Fibroblast of skin of scalp (primary cell): ENCODE measurements at places on chromosomes 2 and 18.

- DNase-seq: no peak
Measured at GRCh38 chr2:217775920-217776503, 226.8 kb downstream of the TNS1 start.

GRCh38 chr2:160261732-160262131, 61.7 kb upstream of the ITGB6 start:
- no peak for DNase-seq

DNA sequence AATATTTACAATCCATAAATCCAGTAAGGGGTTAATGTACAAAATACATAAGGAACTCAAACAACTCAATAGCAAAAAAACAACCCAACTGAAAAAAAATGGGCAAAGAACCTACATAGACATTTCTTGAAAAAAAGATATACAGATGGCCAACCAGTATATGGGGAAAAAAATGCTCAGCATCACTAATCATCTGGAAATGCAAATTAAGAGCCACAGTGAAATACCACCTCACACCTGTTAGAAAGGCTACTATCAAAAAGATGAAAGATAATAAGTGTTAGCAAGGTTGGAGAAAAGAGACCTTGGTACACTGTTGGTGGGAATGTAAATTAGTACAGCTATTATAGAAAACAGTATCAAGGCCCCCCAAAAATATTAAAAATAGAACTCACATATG, 14.6 kb downstream of the AP1S3 start:
- no peak for DNase-seq

- no peak for DNase-seq
Measured at GRCh38 chr18:14922965-14923565, 175.1 kb downstream of the ANKRD30B start.

DNA sequence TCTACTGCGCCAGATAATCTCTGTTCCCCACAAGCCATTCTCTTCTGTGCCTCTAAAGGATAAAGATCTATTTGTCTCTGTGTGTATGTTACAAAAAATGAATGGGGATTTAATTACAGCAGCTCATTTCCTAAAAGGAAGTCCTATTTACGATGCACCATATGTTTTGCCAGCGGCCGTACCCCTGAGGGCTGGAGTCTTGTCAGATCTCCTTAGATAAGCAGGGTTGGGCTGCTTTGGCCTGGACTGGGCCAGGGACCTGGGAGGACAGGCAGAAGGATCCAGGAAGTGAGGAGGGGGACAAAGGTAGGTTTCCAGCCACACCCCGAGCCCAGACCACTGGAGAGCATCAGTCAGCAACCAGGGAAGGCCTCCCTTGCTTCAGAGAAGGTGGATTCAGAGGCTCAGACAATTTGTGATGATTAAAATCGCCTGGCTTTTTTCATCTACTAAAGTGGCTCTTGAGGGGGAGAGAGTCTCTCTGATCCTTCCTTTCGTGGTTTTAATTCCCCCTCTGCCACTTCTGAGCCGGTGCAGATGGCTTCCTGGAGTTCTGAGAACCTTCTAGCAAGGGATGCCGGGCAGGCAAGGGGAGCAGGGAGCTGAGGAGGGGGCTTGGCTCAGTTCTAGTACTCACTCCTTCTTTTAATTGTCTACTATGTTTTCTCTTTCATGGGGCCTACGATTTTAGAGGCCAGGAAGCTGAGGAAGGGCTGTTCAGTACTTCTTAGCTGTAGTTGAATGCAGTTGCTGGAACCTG, 42.1 kb downstream of the MYCN start:
- DNase-seq: no peak

DNA sequence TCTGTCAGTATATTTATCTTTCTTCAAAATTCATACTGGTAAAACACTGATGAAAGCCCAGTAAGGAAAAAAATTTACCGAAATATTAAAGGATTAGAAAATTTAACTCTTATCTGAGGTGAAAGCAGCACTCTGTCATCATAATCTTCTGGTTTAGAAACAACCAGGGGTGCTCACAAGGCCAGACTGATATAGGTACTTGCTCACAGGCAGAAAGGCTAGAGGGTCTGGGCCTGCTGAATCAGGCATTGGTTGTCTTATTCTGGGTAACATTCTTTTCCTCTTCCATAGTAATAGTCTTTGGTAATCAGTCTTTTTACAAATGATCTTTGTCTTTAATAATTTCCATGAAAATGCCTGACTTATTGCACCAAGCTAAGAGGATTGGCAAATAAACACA, 221.4 kb upstream of the TFPI start:
- no peak for DNase-seq

DNA sequence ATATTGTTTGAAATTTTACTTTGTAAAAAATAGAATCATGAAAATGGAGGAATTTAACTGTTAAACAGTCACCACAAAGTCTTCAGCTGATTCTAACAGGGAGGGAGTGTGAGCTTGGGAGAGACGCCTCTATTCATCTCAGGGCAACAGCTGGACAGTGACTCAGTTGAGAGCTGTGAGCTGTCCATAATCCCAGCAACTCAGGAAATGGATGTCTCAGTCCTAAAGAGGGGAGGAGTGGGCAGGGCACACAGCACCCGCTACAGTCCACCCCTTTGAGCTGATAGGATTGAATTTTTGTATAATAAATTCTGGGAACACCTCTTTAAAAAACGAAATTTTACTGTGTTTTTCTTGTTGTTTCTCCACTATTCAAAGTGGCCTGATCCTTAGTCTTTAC, 255.1 kb upstream of the THUMPD2 start:
- peak; percentile 45 for DNase-seq

- DNase-seq: peak; percentile 50
Measured at GRCh38 chr2:72694715-72695496, 130.9 kb downstream of the EXOC6B start.

- no peak for DNase-seq
Measured at GRCh38 chr2:171316220-171316619, 117.6 kb downstream of the METTL8 start.

DNA sequence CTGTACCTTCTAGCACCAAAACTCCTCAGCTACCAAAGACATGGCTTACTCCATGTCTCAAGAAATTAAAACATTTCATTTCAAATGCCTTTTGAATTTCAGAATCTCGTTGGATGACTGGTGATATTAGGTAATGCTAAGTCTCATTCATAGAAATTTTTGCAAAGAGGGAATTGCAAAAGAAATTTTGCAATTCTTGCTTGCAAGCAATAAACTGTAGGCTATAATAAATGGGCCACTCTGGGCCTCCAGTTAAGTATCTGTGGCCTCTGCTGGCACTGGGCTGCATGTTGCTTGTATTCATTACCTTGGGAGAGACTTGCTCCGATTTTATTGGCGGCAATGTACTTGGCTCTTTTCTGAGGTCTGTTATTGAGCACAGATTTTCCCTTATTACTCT, 2.8 kb upstream of the LCLAT1 start:
- no peak for DNase-seq

DNA sequence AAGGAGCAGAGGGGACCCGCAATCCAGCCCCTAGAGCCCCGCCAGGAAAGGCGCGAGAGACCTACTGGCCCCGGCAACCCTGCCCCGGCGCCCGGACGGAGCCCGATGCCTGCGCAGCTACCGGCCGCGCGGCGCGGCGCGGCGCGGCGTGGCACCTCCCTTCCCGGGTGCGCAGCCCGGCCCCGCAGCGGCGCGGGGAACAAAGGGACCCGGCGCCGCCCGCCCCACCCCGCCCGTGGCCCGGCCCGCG, 307 bp downstream of the CDH2 start:
- no peak for DNase-seq

DNA sequence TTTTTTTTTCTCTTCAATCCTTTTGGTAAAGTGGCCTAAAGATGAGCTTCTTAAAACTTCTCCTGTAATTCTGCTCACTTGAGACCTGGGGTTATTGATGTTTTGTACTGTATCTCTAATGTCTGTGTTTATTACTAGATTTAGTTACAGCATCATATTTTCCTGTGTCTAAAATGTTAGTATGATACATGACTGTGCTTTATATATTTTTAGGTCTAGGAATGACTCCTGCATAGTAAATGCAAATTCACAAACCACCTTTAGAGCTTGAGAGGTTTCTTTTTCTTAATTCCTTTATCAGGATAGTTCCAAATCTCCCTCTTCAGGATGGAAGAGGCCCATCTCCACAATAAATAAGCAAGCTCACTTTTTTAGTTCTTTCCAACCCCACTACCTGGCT, 197.6 kb downstream of the SETBP1 start:
- DNase-seq: no peak

GRCh38 chr2:27067385-27067784, 4.1 kb downstream of the OST4 start:
- no peak for DNase-seq

GRCh38 chr2:16798472-16798871, 132.8 kb upstream of the CYRIA start:
- no peak for DNase-seq

GRCh38 chr2:101190747-101191516, 39.8 kb upstream of the TBC1D8 start:
- DNase-seq: no peak

GRCh38 chr18:31686986-31687928, 2.9 kb upstream of the B4GALT6 start:
- no peak for DNase-seq

GRCh38 chr18:6683112-6683876, 46.2 kb upstream of the ARHGAP28 start:
- DNase-seq: no peak

GRCh38 chr2:12674644-12675328, 42.0 kb upstream of the TRIB2 start:
- no peak for DNase-seq

DNA sequence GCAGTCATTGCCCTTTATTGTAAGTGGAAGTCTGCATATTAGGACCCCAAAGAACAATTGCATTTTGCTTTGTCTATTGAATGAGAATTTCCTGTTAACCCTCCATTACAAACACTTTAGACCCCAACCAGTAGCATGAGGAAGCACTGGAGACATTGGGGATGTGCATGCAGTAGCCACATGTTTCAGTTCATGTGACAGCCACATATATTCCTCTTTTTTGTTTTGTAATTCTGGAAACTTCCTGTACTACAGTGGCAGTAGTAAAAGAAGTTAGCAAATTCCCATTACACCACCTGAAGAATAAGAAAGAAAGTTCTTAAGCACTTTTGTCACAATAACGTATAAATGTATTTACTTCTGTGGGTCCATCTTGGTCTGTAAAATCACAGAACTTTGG, 281.1 kb upstream of the SLC14A2 start:
- no peak for DNase-seq

- DNase-seq: no peak
Measured at GRCh38 chr2:121019071-121019470, 265.9 kb downstream of the TFCP2L1 start.

GRCh38 chr2:139805441-139805840, 1025.3 kb upstream of the NXPH2 start:
- no peak for DNase-seq

GRCh38 chr2:38030635-38031355, 45.2 kb downstream of the CYP1B1 start:
- DNase-seq: peak; percentile 26

GRCh38 chr2:70896765-70897202, 38.9 kb upstream of the ATP6V1B1 start:
- no peak for DNase-seq

GRCh38 chr2:67259556-67260342, 137.4 kb upstream of the ETAA1 start:
- DNase-seq: peak; percentile 85

DNA sequence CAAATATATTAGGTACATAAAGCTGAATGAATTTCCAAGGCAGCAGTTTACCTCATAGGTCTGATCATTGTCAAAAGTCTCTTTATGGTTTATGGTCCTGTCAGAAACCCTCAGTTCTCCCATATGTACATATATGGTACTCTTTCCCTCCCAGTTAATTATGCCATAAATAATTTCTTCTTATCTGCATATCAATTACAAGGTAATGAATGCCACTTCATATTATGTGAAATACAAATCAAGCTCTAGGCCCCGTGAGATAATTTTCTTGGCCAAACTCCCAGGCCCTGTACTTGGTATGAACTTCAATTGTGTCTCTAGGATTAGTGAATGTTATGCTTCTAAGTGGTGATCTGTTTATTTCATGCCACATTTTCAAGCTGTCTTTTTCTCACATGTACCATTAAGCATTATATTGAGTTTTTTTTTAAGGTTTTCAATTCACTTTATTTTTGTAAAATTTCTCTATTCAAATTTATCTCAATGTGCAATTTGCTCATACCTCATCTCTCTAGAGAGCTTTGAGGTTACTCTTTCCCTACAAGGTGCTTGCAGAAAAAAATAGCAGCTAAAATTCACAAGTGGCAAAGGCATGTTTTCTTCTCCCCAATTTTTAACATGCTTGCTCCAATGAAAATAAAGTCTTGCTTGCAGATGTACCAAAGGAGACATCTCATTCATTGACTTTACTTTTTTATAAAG, 430.6 kb upstream of the VRK2 start:
- no peak for DNase-seq

DNA sequence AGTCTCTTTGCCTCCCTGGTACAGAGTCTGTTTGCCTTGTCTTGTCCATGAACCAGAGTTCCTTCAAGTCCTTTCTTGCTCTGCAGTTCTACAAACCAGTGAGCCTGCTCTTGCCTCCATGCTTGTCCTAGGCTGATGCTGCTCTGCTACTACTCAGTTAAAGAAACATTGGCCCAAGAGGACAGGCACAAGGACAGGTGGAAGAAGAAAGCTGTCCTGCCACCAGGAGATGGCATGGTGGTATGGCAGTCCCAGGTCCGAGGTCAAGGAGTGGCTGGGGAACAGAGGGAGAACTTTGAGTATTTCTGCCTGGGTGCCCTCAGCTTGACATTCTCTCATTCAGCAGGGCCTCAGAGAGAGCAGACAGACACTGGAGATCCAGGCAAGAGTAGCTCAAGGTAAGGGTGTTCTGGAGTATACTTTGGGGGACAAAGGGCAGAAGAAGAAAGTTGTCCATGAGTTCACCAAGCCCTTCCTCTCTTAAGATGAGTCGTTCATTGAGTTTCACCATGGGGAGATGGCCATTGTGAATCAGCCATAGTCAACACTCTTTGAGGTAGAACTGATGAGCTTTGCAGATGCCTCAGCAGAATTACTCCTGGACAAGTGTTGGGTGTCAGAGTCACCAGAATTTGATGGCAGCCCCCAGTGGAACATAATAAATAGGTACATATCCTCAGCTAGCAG, 20.4 kb downstream of the TTC32 start:
- DNase-seq: no peak

- DNase-seq: no peak
Measured at GRCh38 chr18:79739440-79739778, 58.3 kb upstream of the KCNG2 start.

DNA sequence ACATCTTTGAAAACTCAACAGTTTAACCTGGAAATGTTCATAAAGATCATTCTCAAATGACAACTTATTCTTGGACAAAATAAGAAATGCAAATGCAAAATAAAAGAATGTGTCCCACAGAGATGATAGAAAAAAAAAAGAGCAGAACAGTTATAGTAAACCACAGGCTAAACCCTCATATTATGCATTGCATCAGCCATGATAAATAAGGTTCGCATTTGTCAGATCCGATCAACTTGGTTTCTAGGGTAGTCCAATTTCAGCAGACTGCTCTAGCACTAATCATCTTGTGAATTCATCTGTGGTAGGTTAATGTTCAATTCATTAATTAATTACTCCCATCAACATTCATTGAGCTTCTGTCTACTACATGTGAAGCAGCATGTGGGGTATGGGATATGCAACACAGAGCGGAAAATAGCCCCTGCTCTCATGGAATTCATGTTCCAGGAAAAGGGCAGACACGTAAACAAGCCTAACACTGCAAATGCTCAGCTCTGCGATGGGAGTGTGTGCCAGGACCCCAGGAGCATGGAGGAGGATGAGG, 316.2 kb upstream of the REV1 start:
- peak; percentile 72 for DNase-seq

GRCh38 chr2:62099523-62100175, 96.3 kb upstream of the B3GNT2 start:
- DNase-seq: no peak

- DNase-seq: no peak
Measured at GRCh38 chr18:56770097-56770496, 118.9 kb downstream of the WDR7 start.
